ENCODE measurements at places on chromosomes 13 and 19. TPM values are rescaled to one million over a fixed set of nuclear protein-coding genes. Genes with fewer than 3 reads are reported as not detected.

SULT2A1 gene
- not detected for total RNA-seq

FEM1A gene
- total RNA-seq, result 8.1 TPM

CNN1 gene
- not detected for total RNA-seq

TJP3 gene
- 0.93 TPM for total RNA-seq

ZNF850 gene
- 11.2 TPM for total RNA-seq

MBD3L2B gene
- total RNA-seq, result not detected

- no peak for DNase-seq
Observed at GRCh38 chr13:113497217-113497616, 6.7 kb upstream of the DCUN1D2 start.

DNA sequence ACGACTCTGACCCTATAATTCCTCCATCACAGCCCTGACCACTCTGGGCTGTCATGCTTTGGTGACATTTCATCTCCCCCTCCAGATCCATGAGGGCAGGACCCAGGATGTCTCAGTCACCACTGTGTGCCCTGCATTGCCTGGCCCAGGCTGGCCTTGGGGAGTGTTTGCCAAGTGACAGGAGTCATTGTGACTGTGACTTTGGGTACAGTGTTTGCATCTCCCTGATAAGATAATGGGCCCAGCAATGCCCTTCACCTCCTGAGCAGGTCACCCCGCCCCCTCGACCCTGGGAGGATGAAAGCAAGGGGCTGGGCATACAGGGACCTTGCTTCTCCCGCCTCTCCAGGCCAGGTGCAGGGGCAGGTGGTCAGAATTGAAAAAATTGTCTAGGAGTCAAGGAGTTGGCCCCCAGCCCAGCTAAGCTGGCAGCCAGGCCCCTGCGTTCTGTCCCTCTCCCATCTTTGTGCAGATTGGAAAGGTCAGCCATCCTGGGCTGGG, 5.9 kb upstream of the ATP4A start:
- no peak for DNase-seq

GRCh38 chr13:29429286-29429900, 166.1 kb downstream of the SLC7A1 start:
- no peak for DNase-seq

- DNase-seq, result no peak
Observed at GRCh38 chr19:40302224-40303011, 17.3 kb upstream of the AKT2 start.

- no peak for DNase-seq
Observed at GRCh38 chr13:29583073-29583785, 12.3 kb downstream of the SLC7A1 start.

GRCh38 chr19:16263141-16263761, 61.4 kb upstream of the KLF2 start:
- DNase-seq, result no peak

DNA sequence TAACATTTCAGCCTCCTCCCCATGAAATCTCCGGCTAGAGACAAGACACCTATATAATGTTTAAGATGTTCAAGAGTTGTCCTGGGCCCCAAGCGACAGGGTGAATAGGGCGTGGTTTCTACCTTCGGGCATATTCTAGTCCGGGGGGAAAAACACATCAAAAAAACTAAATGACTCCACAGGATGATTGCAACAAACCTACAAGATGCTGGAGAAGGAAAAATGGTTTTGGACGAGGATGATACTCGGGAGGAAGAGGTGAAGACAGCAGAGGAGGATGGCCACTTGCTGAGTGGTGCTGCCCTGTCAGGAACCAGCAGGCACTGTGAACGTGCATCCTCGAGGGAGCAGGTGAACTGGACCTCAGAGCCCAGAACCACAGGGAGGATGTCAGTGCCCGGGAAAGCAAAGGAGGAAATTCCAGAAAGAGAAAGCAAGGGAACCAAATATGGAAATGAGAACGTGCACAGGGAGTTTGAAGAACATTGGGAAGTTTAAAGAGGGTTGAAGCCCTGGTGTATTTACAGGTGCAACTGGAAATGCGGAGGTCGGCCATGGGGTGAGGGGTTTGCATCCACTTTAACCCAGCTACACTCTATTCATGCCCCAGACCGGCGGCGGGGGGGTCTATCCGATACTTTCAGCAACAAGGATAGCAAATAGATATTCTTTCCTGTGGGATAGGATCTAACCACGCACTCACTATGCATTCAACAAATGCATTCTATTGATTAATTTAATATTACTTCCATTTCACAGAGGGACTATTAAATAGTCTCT, 50.6 kb downstream of the COL4A1 start:
- no peak for DNase-seq

DNA sequence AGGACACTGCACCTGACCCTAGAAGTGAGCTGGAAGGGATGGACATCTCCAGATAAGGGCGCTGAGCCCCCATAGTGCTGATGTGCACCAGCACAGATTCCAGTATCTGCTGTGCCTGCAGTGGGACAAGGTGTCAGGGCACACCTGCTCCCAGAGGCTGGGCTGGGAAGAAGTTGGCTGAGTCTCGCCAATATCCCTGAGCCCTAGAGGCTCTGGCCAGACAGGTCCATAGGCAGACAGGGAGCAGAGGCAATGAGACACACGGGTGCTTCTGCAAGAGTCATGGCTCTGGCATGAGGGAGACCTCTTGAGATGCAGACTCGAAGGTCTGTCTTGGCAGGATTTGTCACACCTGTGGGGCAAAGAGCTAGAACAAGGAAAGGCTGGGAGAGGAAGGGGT, 1321.5 kb downstream of the UQCRFS1 start:
- DNase-seq, result no peak

DNA sequence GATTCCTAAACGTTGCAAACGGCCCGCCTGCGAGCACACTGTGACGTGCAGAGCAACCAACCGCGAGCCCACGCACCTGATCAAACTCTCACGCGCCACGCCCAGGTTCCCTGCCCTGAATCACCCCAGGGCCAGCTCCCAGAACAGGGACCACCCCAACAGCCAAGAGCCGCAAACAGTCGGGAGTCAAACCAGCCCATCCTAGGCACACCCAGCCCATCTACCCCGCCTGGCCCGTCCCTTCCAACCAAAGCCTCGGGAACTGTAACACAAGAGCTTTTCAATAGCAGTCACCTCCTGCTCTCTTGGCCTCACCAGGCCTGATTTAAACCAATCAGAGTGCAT, 8.9 kb downstream of the PIP5K1C start:
- DNase-seq, result no peak

- no peak for DNase-seq
Observed at GRCh38 chr19:42311657-42312056, 1.5 kb upstream of the TMEM145 start.

GRCh38 chr13:19606152-19606551, 27.3 kb upstream of the MPHOSPH8 start:
- DNase-seq, result no peak

- no peak for DNase-seq
Observed at GRCh38 chr13:74973935-74974879, 507.8 kb downstream of the TBC1D4 start.

- peak; percentile 35 for DNase-seq
Observed at GRCh38 chr19:6765738-6766356, 1.4 kb downstream of the SH2D3A start.

DNA sequence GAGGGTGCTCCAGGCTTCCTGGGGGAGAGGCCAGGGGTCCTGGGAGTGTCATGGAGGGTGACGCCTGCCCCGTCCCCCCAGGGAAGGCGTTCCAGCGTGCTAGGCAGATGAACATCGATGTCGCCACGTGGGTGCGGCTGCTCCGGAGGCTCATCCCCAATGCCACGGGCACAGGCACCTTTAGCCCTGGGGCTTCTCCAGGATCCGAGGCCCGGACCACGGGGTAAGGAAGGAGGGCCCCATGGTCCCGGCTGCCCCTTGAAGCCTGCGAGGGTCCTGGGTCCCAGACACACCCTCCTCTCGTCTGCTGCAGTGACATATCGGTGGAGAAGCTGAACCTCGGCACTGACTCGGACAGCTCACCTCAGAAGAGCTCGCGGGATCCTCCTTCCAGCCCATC, 11.4 kb downstream of the PTGER1 start:
- no peak for DNase-seq

Measured in activated naive CD4-positive, alpha-beta T cell treated with anti-CD3 and anti-CD28 coated beads for 36 hours (primary cell).